ENCODE measurements at places on chromosomes 13 and 19.

GRCh38 chr19:50959731-50960500 is 7.1 kb upstream of the KLK5 start:
- DNase-seq, result peak; percentile 29

- no peak for DNase-seq
Observed at GRCh38 chr13:95067303-95067702, 233.9 kb downstream of the ABCC4 start.

GRCh38 chr19:16385821-16386220 is 61.2 kb downstream of the KLF2 start:
- DNase-seq, result no peak

- DNase-seq, result no peak
Observed at GRCh38 chr19:28427376-28428083, 785.4 kb downstream of the UQCRFS1 start.

GRCh38 chr13:32126278-32126677 is 94.7 kb downstream of the FRY start:
- no peak for DNase-seq

DNA sequence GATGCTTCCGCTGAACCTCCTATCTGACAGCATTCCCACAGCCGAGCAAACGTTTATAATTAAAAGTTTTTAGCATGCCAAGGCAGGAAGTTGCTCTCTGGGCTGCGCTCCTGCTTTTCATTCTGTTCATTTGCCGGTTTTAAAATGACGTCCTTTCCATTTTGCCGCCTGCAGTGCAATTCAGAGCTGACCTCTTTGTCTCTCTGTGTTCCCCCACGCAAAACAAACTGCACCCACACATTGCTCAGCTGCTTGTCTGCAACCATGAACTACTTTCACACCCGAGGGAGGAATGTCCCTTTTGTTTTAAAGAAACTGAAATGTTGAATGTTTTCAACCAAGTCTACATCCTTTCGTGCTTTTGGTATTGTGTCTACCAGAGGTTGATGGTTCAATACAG is 416.5 kb downstream of the EFNB2 start:
- DNase-seq, result no peak
